NCI-H446 (cell line): ENCODE measurements at places on chromosomes 16 and 17.

- no peak for DNase-seq
Observed at GRCh38 chr16:56311208-56312027, 113.9 kb downstream of the AMFR start.

- no peak for DNase-seq
Observed at GRCh38 chr16:8808613-8809353, 11.1 kb downstream of the PMM2 start.

- DNase-seq, result no peak
Observed at GRCh38 chr17:74412581-74412980, 19.3 kb upstream of the GPRC5C start.

DNA sequence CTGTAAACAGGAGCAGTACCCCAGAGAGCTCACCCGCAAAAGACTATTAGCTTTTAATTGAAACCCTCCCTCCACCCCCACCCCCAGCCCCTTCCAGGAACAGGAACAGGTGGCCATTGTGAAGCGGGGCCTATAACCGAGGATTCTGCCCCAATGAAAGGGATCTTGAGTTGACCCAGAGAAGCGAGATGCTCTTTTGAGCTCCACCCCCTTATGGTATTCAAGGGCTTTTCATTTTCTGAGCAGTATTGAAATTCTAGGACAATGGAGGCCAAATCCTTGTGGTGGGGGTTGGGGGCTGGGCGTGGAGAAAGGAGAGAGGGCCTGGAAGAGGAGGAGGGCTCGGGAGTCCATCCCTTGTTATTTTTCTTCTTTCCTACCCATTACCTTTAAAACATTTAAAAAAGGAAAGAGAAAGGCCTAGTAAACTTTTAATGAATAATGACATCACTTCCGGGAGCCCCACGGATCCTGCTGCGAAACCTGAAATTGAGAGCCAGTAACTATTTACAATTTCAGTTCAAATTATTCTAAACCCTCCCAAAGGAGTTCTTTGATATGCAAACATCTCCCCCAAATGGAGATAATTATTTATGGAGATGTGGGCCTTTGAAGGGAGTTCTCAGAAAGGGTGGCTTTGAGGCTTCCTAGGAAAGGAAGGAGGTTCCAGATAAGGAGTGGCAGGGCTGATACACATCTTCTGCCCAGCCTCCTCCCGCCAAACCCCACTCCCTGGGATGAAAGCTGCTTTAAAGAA lies 30.5 kb downstream of the HS3ST3B1 start:
- no peak for DNase-seq

DNA sequence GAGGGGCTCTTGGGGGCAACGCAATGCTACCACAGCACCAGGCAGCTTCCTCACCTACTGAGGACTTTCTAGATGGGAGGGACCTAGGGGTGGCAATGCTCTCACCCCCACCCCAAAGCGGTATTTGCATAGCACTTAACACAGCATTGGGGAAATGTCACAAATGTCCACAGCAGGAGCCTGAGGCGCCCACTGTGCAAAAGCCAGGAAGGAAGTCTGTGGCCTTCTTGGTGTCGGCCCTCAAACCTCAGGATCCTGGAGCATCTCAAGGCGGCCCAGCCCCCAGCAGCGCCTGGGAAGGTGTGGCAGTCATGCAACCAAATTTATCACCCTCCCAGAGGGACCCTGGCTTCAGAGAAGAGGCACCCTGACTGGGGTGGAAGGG lies 45.3 kb downstream of the WNT3 start:
- no peak for DNase-seq

DNA sequence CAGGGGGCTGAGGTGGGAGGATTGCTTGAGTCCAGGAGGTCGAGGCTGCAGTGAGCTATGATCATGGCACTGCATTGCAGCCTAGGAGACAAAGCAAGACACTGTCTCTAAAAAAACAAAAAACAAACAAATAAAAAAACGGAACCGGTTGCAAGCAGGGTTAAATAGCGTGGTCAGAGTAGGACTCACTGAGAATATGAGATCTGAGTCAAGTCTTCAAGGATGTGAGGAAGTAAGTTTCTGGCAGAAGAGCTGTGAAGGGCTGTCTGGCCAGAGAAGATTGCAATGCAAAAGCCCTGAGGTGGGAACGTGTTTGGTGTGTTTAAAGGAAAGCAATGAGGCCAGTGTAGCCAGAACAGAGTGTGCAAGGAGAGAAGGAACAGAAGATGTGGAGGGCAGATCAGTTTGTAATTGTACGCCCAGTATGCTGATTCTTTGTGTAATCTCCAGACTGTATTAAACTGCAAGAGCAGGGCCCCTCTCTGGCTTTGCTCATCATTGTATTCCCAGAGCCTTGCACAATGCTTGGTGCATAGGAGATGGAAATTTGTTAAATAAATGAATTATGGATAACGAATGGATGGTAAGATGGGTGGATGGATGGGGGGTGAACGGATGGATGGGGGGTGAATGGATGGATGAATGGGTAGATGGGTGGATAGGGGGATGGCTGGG lies 6.3 kb downstream of the G6PC1 start:
- no peak for DNase-seq

DNA sequence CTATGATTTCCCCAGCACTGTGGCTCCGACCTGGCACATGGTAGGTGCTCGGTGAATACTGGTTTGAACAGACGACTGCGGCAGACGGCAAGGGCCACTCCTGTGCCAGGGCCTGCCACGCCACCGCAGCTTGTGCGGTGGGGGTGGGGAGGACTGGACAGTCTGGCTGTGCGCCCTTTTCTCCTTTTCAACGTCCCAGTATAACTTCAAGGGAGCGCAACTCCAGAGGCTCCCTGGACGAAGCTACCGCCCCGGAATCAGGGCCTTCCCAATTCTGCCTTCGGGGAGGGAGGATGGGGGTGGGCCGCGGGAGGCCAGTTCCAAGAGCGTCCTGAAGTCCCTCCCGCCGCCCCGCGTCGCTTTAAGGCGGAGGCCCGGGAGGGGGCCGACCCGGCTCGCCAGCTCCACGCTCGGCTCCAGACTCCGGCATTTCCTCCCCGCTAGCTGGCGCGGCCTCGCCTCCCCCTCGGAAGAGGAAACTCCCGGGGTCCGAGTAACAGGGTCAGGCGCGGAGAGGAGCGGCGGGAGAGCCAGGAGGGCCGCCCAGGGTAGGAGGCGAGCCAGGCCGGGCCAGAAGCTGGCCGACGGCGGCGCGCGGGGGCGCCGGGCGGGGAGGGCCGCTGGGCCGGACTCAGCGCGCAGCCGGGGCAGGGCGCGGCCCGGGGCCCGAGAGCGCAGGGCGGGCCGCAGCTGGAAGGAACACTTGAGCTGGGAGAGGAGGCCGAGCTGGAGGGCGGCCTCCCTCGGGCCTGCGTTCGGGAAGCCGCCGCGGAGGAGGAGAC lies at the start of gene ITPRIPL2:
Gene ITPRIPL2 (plus strand): TSS at position 388 of the 782 bp plus-strand sequence. CDS start 498 bp downstream, outside the sequence.
- no peak for DNase-seq

GRCh38 chr16:31471875-31472708 lies at the start of gene TGFB1I1:
TGFB1I1 (plus strand) TSS chr16:31472152; CDS start chr16:31472189, 37 bp downstream.
- no peak for DNase-seq

GRCh38 chr17:4902540-4902939 lies 358 bp downstream of the CHRNE start:
- DNase-seq, result no peak

DNA sequence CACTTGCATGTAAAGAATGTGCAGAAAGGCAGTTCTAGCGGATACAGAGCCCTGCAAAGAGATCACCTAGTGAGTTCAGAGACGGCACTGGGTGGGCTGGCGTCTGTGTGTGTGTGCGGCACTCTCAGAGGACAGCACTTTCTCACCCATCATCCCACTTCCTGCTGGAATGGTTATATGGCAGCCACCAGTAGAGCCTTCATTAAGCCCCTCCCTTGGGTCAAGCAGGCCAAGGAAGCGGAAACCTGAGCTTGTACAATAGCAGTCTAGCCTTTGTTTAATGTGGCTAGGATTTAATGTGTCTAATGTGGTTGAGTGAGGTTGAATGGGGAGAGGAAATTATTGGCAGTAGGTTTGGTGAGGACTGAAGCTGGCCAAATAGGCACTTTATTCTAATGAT lies 88.3 kb upstream of the ELAC2 start:
- no peak for DNase-seq

DNA sequence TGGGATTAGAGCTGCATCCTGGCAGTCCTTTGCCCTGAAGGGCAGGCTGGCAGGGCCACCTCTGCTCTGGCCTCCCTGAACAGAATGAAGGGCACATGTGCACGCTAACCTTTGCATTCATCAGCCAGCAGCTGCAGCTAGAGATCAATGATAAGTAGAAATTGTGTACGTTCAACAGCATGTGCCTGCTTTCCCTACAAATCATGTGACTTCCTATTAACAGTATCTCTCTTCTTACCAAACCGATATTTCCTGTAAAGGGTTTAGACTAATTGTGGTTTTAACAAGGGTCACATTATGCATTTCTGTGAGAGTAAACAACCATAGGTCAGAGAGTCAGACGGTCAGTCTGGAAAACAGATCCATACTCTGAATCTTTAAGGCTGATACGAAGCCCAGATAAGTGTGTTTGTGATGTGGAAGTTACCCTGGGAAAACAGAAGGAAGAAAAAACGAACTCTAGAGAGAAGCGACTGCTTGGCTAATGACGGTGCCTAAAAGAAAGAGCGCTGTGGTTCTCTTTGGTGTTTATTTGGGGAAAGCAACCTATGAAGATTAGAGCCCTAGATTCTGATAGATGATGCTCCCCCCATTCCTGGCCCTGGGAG lies 219.4 kb downstream of the MAF start:
- no peak for DNase-seq

GRCh38 chr16:52128361-52128760 lies 418.6 kb downstream of the TOX3 start:
- no peak for DNase-seq

DNA sequence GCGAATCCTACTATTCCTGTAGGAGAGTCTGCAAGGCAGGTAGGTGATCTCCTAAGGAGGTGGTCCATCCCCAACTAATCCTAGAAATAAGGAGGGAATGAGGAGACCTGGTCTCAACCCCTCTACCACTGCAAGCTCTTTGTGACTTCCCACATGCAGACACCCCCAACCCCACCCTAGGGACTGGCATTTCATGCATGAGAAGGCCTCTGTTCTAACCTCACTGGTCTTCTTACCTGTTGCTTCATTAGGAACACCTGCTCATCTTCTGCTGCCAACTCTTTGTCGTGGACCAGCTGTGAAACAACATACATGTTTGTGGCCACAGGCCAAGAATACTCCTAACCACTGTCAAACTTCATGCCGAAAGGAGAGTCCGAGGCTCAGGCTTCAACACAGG lies 22.6 kb downstream of the DYNC1LI2 start:
- no peak for DNase-seq

DNA sequence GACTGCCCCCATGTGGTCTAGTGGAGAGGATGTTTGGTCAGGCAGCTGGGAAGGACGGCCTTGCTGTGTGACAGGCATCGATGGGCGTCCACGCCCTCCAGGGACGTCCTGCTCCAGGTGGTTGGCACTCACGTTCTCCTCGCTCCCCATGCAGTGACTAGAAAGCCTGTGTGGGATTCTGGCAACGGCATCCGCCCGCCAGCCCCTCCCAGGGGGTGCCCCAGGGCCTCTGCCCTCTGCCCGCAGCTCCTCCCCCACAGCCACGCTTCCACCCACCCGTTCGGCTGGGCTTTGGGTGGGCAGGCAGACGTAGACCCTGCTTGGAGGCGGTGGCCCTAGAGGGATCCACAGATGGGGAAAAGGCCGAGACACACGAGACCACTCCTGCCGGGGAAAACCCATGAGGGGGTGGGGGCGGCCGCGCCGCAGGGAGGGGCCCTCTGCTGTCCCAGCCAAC lies 4.7 kb upstream of the IL17C start:
- DNase-seq, result no peak

DNA sequence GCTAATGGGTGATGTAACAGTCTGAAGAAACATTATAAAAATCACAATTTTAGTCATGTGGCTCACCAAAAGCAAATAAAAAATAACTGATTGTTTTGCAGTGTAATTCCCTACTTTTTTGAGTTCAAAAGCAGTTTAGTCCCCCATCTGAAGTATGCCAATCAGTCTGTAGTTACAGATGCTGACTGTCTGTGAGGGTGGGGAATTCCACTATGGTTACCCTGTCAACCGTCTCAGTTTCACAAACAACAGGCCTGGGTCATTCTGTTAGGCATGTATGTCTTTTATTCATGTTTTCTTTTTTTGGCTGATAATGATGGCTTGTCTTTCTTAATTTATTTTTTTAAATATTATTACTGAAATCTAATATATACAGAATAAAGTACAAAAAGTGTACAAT lies 69.3 kb downstream of the STXBP4 start:
- DNase-seq, result no peak

DNA sequence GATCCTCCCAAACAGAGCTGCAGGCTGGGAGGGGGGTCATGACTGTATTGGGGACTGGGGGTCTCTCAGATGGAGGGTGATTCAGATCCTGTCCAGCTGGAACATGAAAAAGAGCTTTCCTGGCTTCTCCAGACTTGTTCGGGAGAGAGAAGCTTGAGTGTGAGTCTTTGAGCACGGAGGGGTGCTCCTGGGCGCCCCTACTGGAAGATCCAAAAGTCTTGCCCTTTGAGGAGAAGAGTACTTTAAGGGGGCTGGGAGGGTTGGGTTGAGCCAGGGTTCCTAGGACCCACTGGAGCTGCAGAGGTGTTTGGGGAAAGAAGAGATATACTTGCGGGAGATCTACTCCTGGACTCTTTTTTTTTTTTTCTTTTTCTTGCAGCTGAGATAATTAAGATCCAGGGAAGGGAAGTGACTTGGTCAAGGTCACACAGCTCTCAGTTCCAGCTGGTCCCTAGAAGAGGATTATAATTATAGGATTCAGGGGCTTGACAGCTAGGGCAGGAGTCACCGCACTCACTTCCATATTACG lies 8.4 kb downstream of the RARA start:
- DNase-seq, result peak; percentile 21

- no peak for DNase-seq
Observed at GRCh38 chr16:20610211-20610891, 34.2 kb upstream of the ACSM2B start.

GRCh38 chr17:4978726-4979125 lies 8.7 kb downstream of the CAMTA2 start:
- no peak for DNase-seq

GRCh38 chr16:2883458-2883908 lies 468 bp downstream of the FLYWCH2 start:
- DNase-seq, result no peak

- DNase-seq, result no peak
Observed at GRCh38 chr17:42112552-42113176, at the start of gene DHX58. DHX58 (minus strand) TSS chr17:42112714; CDS start chr17:42111892, 822 bp downstream.

- no peak for DNase-seq
Observed at GRCh38 chr17:55342800-55343585, 78.2 kb downstream of the HLF start.

DNA sequence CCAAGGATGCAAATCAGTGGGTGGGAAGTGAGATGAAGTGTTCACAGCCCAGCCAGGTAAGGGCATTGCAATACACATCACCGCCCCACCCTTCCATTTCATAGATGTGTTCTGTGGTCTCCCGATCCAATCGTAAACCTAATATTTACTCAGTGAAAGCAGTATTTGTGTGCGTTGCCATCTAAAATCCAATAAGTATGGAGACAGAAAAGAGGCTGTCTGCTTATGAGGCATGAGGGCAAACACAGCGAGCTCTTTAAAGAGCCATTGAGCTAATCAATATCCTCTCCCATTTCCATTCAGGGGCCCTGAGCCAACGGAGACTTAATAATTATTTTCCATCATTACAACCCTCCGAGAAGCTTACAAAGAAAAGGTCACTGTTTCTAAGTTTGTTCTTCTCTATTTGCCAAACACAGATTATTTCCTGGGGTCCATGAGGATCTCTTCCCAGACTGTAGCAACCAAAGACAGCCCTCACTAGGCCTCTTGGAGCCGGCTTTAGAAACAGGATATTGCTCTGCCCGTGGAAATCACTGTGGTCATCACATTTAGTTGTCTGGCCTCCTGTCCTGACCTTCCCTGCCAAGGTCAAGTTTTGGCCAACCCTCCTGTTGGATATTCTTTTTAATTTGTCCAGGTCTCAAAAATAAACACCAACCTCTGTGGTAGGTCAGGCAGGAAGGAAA lies 120.1 kb downstream of the SLC39A11 start:
- DNase-seq, result no peak
